MM.1S (cell line): ENCODE measurements at places on chromosomes 4 and X.

- no peak for DNase-seq
- H3K4me1 ChIP-seq = 0 out of 2 replicates have a peak, but pooled peaks cover 4% of the 10 kb centered on the region
- H3K4me3 ChIP-seq = no peak overlapping the region
- H3K27ac ChIP-seq = no peak overlapping the region
Measured at GRCh38 chr4:21893136-21893535, 55.4 kb downstream of the KCNIP4 start.

GRCh38 chr4:158020734-158021346 lies 152.0 kb downstream of the GASK1B start:
- H3K4me1 ChIP-seq = no peaks in the 10 kb centered on the region
- no peaks in the 10 kb centered on the region for H3K36me3 ChIP-seq
- H3K27ac ChIP-seq = no peak overlapping the region
- DNase-seq = no peak

- no peaks in the 10 kb centered on the region for H3K4me1 ChIP-seq
- peaks cover 20% of the 10 kb centered on the region for H3K36me3 ChIP-seq
- H3K27ac ChIP-seq = no peak overlapping the region
- no peaks in the 10 kb centered on the region for H3K27me3 ChIP-seq
- no peak overlapping the region for H3K4me3 ChIP-seq
- DNase-seq = no peak
Measured at GRCh38 chr4:87109945-87110344, 110.5 kb downstream of the KLHL8 start.

DNA sequence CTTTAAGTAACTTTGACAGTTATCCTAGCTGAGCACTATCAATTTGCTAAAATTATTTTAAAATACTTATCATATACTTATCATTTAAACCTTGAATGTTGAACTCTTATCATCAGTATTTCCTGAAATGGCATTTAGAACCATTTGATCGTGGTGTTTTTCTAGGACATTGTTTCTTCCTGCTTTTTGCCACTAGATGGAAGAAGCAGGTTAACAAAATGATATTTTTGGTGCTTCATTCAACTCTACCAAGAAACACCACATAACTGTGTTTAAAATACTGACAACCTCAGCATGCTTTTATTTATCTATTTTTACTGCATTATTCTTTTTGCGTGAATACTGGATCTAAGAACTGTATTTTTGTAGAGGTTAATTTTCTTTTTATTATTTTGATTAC lies 44.6 kb downstream of the C4orf33 start:
- DNase-seq = no peak
- no peaks in the 10 kb centered on the region for H3K36me3 ChIP-seq
- H3K27ac ChIP-seq = no peak overlapping the region
- no peaks in the 10 kb centered on the region for H3K27me3 ChIP-seq
- H3K4me1 ChIP-seq = no peaks in the 10 kb centered on the region
